ENCODE measurements at places on chromosomes 5 and 9.
A peak's percentile ranks its signal among the peaks of the same experiment; 100 is the strongest.

DNA sequence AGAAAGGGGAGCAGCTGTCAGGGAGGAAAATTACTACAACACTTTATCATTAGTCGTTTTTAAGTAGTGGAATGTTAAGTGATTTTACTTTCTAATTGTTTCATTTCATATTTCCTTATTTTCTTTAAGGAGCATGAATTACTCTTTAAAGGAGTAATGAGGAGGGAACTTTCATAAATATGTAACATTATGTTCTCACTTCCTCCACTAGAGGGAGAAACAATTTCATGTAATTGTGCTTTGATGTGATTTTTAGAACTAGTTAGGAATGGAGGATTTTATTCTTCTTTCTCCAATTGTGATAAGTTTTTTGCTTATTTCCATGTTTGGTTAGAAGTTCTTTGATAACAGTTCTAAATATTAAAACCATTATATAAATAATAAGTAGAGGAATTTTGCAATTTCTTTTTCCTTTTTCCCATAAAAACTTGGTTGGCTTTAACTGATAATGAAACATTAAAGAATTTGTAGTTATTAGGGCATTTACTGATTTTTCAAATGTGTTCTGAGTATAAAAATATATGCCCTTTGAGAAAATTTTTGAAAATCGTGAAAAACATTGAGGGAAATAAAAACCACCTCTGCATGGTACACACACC is 25.6 kb downstream of the CEP78 start:
- peak; percentile 10 for DNase-seq

DNA sequence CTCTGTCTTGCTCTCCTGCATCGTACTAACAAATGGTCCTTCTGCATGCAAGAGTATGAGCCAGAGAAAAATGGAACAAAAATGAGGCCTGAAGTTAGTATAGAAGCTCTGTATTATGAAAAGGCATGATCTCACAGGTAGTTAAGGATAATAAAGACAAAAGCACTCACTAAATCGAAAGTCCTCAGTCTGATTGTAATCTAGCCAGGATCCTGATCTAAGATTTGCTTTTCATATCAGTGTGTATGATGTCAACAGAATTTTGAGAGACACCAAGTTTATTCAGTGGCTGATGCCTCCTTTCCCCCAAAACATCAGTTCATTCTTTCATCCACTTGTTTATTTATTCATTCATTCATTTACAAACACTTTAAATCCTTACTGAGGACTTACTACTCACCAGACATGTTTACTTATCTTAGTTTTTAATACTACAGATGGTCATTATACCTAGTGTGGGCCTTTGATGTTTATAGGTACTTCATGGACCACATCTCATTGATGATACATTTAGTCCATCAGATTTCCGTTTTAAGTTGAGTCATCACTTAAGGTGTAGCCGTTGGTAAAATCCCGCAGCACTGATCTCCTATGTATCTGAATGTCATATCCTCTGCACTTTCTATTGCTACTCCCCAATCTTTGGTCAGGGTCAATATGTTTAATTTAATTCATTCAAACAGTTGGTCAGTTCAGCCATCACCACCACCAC is 105.2 kb upstream of the DHFR start:
- no peak for DNase-seq

GRCh38 chr5:132026516-132027008 is 15.1 kb upstream of the ACSL6 start:
- DNase-seq: no peak

DNA sequence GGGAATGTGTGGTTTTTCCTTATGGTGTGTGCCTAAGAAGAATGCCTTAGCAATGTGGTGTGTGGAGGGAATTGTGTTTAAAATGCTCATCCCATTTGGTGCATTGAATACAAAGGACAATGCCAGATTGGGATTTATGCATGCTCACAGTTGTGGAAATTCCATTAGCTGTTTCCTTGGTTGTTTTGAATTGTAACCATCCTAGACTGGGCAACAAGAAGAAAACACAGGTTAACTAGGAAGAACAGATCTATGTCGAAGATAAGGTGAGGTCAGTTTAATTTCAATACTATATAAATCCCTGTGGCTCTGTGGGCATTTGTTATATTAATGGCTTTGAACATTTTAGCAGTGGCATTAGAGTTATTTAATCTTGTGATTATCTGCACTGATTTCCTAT is 266.8 kb downstream of the MAT2B start:
- no peak for DNase-seq

DNA sequence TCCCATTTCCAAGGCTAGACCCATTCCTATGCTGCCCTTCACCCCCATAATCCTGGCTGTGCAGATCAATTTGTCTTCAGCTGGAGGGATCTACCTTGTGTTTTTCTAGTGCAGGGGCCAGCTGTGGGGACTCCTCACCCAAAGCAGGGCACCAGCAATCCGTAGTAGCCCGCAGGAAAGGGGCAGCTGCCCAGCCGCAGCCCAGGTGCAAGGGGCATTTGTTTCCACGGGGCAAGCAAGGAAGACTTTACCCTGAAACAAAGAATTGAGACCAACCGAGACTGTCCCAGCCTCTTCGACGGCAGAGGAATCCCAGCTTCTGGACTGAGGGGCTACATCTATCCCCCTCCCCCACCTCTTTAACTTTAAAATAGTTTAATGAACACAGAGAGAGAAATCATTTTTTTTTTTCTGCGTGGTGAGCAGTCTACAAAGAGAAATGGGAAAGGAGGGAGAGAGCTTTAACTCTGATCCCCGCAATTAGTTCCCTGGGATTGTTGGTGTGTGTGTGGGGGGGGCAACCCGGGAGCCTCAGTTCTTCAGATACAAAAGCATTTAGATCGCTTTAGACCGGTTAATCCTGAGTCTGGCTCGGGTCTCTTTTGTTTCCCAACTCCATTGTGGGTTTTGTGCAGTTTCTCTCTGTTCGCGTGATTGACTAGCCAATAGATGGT is 10.6 kb upstream of the LHX2 start:
- DNase-seq: no peak

GRCh38 chr5:74384851-74385250 is 255.7 kb downstream of the ENC1 start:
- DNase-seq: no peak

GRCh38 chr5:96067894-96068614 is 106.4 kb upstream of the ELL2 start:
- DNase-seq: peak; percentile 59

DNA sequence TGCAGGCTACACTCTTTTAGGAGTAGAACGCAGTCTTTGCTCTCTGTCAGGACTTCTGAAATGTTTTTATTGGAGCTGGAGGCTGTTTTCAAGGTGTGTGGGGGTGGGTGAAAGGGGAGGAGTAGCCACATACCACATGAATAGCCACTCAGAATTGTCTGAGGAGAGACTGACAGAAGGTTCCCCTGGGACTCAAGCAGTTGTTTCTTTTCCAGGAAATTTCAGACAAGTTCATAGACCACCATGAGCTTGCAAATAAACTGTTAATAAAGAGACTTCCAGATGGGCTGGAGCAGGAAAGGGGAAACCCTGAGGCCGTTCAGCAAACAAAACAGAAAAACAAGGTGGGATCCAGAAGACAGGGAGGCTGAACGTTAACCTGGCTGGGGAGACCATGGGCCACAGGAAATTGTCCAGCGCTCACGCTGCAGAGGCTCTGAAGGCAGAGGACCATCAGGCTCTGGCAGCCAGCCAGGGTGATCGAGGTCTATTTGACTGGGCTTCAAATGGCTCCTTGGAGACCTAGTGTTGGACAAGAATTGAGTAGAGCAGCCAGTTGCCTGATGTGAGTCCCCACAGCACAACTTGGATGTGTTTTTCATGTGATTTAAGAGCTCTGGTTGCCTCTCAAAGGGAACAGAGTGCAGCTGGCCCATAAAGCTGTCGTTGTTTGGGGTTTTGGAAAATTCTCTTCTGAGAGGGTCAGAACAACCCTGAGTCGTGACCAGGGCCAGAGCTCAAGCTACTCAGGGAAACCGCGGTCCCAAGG is 159.2 kb upstream of the RAI14 start:
- DNase-seq: no peak
